B cell (primary cell): ENCODE measurements at places on chromosomes 7 and 10.

DNA sequence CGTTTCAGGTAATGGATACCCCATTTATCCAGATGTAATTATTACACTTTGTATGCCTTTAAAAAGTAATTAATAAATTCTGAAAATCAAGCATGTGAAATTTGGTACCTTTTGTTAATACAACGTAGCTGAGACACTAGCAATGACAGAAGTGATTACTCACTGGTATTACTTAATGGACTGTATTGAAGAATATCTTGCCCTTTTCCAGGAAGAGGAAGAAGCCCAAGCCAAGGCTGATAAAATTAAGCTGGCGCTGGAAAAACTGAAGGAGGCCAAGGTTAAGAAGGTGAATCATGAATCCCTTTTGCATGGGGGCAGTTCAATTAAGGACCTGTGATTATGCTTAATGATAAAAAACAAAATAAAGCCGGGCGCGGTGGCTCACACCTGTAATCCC, 64.8 kb downstream of the APBB1IP start:
- no peak for DNase-seq

GRCh38 chr10:51462076-51462779, 237.2 kb downstream of the CSTF2T start:
- DNase-seq, result no peak

DNA sequence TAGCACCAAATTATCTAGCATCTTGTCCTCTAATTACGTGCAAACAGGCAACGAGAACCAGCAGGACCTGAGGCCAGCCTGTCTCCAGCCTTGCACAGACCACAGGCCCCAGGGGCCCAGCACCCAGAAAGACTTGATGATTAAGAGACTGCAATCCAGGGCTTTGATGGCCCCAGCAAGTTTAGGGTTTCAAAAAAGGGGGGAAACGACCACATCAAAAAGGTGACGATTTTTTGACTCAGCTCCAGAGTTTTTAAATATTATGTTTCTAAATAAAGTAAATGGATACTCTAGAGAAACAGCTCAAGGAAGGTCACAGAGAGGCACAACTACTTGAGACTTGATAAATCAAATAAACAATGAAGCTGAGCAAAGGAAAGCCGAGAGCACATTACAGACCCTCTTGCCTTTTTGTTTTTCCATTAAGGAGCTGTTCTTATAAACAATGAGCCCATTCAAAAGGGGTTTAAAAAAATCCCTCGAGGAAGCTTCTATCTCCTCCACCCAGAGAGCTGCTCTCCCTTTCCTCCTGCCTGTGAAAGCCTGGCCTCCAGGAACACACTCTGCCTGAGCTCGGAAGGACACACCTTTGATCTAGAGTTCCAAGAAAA, 44.1 kb downstream of the GLI3 start:
- DNase-seq, result no peak

DNA sequence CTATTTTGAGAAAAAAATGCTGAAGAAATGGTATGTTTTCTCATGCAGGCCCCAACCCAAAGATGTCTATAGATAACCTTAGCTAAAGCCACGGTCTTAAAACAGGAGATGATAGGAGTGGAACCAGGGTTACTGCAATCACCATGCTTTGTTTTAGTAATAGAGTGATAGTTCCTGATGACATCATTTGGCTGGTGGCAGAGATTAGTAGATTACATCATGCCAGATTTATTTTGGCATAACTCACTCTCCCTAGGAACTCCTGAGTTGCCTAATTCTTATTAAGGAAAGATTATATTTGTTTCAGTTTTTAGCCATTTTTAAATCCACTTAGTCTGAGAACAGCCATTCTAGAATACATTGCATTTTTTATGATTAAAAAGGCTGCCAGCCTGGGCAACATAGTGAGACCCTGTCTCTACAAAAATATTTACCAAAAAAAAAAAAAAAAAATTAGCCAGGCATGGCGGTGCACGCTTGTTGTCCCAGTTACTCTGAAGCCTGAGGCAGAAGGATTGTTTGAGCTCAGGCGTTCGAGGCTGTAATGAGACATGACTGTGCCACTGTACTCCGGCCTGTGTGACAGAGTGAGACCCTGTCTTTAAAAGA, 17.8 kb downstream of the ENO4 start:
- no peak for DNase-seq

- DNase-seq, result peak; percentile 7
Measured at GRCh38 chr7:111560773-111561653, 1.3 kb downstream of the IMMP2L start.

- no peak for DNase-seq
Measured at GRCh38 chr7:133310232-133310862, 57.5 kb downstream of the EXOC4 start.

- no peak for DNase-seq
Measured at GRCh38 chr7:20064974-20065862, 152.0 kb downstream of the MACC1 start.

DNA sequence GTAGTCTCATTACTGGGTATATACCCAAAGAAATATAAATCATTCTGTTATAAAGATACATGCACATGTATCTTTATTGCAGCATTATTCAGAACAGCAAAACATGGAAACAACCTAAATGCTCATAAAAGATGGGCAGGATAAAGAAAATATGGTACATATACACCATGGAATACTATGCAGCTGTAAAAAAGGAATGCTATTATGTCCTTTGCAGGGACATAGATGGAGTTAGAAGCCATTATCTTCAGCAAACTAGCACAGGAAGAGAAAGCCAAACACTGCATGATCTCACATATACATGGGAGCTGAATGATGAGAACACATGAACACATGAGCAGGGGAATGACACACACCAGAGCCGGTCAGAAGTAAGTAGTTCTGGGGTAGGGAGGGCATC, 297.4 kb upstream of the GLI3 start:
- no peak for DNase-seq

GRCh38 chr7:2359610-2360009, 5.0 kb downstream of the EIF3B start:
- DNase-seq, result no peak

GRCh38 chr10:49667991-49668390, 11.5 kb upstream of the C10orf53 start:
- DNase-seq, result no peak

- DNase-seq, result no peak
Measured at GRCh38 chr10:101283762-101284100, 54.5 kb upstream of the LBX1 start.

DNA sequence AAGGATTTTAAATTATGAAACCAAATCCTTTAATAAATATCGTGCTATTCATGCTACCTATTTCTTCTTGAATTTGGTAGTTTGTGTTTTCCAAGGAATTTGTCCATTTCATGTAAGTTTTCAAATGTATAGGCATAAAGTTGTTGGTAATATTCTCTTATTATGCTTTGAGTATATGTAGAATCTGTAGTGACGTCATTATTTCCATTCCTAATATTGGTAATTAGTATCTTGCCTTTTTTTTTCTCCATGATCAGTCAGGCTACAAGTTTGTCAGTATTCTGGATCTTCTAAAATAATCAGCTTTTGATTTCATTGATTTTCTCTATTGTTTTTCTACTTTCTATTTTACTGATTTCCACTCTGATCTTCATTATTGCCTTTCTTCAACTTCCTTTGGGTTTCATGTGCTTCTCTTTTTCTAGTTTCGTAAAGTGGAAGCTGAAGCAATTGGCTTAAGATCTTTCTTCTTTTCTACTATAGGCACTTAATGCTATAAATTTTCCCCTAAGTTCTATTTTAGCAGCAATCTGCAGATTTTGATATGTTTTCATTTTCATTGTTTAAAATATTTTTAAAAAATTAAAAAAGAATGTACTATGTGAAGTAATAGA, 156.5 kb upstream of the HDAC9 start:
- DNase-seq, result peak; percentile 41

DNA sequence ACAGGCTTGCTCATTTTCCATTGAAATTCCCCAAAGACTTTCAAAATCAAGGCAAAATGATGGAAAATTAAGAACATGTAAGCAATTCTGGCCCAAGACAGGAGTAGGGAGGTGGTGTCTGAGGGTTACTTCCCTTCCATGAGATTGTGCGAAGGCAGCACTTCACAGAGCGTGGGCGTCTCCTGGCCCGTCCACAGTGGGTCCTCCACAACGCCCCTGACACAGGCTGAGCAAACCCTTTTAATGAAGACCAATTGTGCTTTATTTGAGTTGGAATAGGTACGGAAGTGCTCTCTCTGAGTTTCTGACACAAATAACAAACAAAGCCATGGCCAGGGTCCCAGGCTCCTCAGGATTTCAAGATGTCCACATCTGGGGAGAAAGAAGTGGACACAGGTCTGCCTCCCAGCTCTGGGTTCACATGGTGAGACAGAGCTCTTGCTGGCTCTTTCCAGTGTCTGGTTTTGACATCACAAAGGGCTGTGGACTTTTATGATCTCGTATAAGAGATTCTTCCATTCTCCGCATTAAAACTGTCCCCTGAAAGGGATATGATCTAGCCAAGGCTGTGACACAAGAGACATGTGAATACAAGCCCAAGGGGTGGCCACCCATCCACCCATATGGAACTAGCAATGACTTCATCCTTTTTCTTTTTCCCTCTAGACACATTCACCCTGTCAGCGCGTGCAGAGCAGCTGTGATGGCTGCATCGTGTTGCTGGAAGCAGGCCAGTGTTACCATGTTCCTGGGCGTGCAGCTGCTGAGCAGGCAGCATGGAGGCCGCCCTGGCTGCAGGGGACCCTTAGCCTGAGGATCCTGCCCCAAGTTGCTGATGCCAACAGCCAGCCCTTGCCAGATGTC, 145.6 kb downstream of the ADAM12 start:
- DNase-seq, result no peak

DNA sequence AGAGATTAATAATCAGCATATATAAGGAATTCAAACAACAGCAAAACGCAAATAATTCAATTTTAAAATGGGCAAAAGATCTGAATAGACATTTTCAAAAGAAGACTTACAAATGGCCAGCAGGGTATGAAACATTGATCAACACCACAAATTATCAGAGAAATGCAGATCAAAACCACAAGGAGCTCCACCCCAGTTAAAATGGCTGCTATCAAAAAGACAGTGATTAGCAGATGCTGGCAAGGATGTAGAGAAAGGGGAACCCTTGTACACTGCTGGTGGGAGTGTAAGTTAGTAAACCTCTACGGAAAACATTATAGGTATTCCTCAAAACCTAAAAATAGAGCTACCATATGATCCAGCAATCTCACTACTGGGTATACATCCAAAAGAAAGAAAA, 128.0 kb upstream of the CACUL1 start:
- DNase-seq, result no peak

- DNase-seq, result no peak
Measured at GRCh38 chr10:108411206-108411605, 1246.7 kb upstream of the SORCS1 start.

DNA sequence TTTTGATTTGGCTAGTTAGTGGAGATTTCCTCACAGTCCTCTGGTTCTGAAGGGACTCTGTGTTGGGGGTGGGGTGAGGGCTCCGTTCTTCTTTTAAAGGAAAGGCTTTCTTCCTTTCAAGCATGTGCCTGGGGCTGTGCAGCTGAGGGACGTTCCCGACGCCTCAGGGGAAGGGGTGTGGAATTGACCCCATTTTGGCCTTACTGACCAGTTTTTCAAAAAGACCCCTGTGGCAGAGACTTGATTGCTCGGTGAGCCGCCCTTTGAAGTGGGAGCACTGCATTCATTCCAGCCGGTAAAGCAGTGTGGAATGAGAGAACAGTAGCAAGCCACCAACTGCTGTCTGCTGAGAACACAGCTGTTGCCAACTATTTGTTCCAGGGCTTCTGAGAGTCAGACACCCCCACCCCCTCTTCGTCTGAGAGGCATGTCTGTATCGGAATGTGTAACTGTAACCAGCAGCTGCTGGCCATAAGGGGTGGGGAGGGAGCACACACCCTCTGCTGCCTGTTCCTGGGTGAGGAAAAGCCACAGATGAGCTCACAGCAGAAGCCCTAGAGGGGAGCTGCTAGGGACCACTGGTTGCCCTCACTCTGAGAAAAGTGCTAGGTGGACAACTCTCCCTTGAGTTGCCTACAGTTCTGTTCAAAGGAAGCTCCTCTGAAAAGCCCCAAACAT, 33.2 kb downstream of the WBP1L start:
- no peak for DNase-seq

DNA sequence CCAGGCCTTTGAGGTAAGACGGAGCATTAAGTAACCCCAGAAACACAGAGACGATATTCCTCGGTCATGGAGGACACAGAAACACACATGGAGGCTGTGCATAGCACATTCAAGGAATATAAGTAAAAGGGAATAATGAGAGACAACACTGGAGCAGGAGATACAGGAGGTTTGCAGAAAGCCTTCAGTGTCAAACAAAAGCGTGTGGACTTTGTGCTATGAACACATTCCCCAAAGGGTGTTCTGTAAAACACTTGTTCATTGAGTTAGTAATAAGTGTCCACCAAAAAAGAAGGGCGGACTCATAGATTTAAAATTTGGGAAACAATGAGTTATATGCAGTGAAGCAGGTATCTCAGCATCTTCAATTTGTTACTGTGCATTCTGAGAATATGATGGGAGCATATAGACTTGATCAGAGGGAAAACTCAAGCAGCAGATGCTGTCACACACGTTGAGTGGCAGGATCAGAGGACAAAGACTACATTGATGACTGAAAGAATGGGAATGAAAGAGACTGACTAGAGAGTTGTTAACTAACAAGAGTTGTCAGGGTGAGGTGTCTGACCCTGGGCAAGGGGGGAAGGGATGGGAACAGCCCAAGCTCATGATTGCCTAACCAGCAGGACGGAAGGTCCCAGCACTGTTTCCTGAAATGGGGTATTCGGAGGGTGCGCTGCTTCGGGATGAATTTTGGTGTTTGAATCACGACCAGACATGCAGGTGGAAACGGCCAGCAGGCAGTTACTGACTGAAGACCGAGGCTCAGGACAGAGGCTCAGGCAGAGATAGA, 85.2 kb upstream of the VIPR2 start:
- no peak for DNase-seq

DNA sequence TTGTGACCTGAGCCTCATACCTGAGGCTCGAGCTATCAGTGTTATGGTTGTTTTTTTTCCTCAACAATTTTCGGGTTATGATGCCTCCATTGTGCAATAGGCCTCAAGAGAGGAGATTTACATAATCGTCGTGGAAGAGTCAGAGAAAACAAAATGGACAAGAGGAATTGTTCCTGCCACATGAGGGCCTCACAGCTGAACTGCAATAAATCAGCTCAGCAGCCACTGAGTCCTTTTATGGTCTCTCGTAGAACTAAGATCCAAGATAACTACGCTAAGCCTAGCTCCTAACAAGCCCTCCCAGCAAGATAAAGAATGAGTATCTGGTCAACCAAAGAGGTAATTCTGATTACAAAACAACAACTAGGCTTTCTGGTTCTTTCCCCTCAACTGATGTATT, 336.8 kb downstream of the WDR11 start:
- no peak for DNase-seq

DNA sequence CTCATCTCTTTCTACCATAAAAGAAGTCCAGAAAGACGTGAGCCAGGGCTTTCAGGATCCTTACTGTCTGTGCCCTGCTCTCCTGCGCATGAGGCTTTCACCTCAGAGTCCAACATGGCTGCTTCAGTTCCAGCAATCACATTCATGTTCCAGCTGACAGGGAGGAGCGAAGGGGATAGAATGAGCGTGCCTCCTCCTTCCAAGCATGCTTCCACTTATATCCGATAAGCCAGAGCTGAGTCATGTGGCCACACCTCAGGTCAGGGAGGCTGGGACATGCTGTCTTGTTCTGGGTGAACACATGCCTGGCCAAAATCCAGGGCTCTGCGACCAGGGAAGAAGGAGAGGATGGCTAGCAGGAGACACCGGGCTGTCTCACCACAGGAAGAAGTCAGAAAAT, 248.2 kb downstream of the SKAP2 start:
- no peak for DNase-seq
